Activated naive CD8-positive, alpha-beta T cell treated with anti-CD3 and anti-CD28 coated beads, Interleukin-2, amount 10 ng/mL, durations not matched to agents 7 days and 5 days (primary cell): ENCODE measurements at places on chromosomes 1 and 21. TPM values are rescaled to one million over a fixed set of nuclear protein-coding genes. Genes with fewer than 3 reads are reported as not detected.

GRCh38 chr1:92503926-92504285 lies 17.2 kb upstream of the GFI1 start:
- H3K27me3 ChIP-seq: no peaks in the 10 kb centered on the region
- peaks cover 24% of the 10 kb centered on the region for H3K4me1 ChIP-seq
- no peak overlapping the region for H3K4me3 ChIP-seq
- H3K27ac ChIP-seq: peak overlapping the region; percentile 24
- no peak for DNase-seq

DNA sequence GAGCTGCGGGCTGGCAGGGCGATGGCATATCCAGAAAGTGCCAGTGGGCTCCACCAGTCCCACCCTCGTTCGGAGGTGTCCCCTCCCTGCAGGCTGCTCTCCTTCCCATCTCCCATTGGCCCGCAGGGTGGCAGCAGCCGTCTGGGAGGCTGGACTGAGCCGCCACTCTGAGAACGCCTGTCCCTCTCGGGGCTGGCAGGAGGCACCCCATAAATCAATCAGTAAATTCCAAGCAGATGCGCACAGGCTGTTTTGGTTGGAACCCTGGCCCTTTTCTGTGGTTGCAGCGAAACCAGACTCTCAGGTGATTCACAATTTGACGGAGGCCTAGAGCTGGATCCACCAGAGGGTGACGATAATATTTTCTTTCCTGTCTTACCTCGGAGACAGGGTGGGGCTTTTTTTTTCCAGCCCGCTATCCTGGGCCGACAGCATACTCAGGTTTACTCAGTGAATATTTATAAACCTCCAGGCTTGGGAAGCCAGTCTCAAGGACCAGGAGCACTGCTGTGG lies 99.7 kb downstream of the GLIS1 start:
- H3K27ac ChIP-seq: no peak overlapping the region
- H3K27me3 ChIP-seq: peaks cover 6% of the 10 kb centered on the region
- H3K4me1 ChIP-seq: no peaks in the 10 kb centered on the region
- H3K36me3 ChIP-seq: no peaks in the 10 kb centered on the region

Gene RBBP5
- total RNA-seq: 25.5 TPM

Gene LIN28A
- not detected for total RNA-seq

Gene MMEL1
- 4.1 TPM for total RNA-seq

Gene RPTN
- total RNA-seq: not detected

GRCh38 chr1:116270316-116271057 lies 102.6 kb upstream of the ATP1A1 start:
- no peak overlapping the region for H3K27ac ChIP-seq
- H3K36me3 ChIP-seq: no peaks in the 10 kb centered on the region
- no peaks in the 10 kb centered on the region for H3K27me3 ChIP-seq
- H3K4me1 ChIP-seq: peaks cover 6% of the 10 kb centered on the region
- no peak overlapping the region for H3K4me3 ChIP-seq

DNA sequence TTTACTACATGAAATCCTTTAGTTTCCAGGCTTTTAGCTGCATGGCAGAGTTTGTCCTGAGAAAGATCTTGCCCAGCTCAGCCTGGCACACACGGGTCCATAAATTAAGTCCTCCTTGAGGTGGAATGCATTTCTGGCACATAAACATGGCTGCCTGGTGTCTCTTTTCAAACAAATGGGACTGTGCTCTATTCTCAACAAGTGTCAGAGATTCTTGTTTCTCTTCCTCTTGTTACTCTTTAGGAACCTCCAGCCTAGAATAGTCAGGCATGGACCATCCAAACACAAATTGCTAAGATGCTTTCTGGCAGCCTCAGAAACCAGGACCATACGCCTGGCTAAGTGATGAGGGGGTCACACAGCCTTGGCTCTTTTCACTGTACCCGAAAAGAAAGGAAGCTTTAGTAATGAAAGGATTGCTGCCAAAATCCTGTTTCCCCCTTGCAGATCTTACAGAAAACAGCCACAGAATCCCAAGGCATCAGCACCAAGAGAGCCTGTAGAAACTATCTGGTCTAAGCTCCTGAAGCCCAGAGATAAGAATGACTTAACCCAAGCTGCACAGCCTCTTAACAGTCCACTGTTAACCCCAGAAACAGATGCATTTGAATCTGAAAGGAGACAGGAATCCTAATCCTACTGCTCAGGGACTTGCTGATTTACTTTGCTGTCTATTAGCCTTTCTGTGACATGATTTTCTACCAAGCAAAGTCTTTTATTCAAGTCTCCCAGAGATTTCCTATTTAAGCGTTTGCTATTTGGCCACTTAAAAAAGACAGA lies 31.9 kb upstream of the NRDC start:
- H3K4me1 ChIP-seq: peaks cover 7% of the 10 kb centered on the region
- H3K27me3 ChIP-seq: peaks cover 7% of the 10 kb centered on the region

- H3K4me1 ChIP-seq: peaks cover 11% of the 10 kb centered on the region
- no peak for DNase-seq
- peaks cover 1% of the 10 kb centered on the region for H3K36me3 ChIP-seq
- no peaks in the 10 kb centered on the region for H3K27me3 ChIP-seq
- H3K27ac ChIP-seq: no peak overlapping the region
- no peak overlapping the region for H3K4me3 ChIP-seq
Observed at GRCh38 chr1:27299385-27300271, 22.3 kb upstream of the TMEM222 start.

GRCh38 chr1:23385119-23385621 lies 15.5 kb upstream of the ZNF436 start:
- no peaks in the 10 kb centered on the region for H3K27me3 ChIP-seq
- H3K4me3 ChIP-seq: no peak overlapping the region
- peaks cover 2% of the 10 kb centered on the region for H3K36me3 ChIP-seq
- no peak for DNase-seq
- peaks cover 3% of the 10 kb centered on the region for H3K4me1 ChIP-seq

GRCh38 chr1:203197625-203198024 lies 11.1 kb upstream of the CHI3L1 start:
- H3K36me3 ChIP-seq: no peaks in the 10 kb centered on the region
- H3K4me3 ChIP-seq: no peak overlapping the region
- DNase-seq: no peak
- no peak overlapping the region for H3K27ac ChIP-seq
- peaks cover 12% of the 10 kb centered on the region for H3K27me3 ChIP-seq

GRCh38 chr21:43736224-43736883 lies 17.4 kb downstream of the PDXK start:
- peak overlapping the region; percentile 43 for H3K27ac ChIP-seq
- peaks cover 16% of the 10 kb centered on the region for H3K4me1 ChIP-seq
- H3K4me3 ChIP-seq: no peak overlapping the region
- peaks cover 15% of the 10 kb centered on the region for H3K36me3 ChIP-seq
- DNase-seq: no peak

- H3K4me3 ChIP-seq: no peak overlapping the region
- H3K4me1 ChIP-seq: no peaks in the 10 kb centered on the region
Observed at GRCh38 chr21:21631961-21632360, 633.8 kb downstream of the NCAM2 start.

GRCh38 chr1:93573940-93574469 lies 107.6 kb downstream of the BCAR3 start:
- H3K27me3 ChIP-seq: no peaks in the 10 kb centered on the region
- no peak overlapping the region for H3K27ac ChIP-seq
- H3K4me1 ChIP-seq: no peaks in the 10 kb centered on the region
- H3K4me3 ChIP-seq: no peak overlapping the region
- no peak for DNase-seq
- no peaks in the 10 kb centered on the region for H3K36me3 ChIP-seq

GRCh38 chr1:15848143-15848928 lies 829 bp downstream of the SPEN start:
- peaks cover 3% of the 10 kb centered on the region for H3K36me3 ChIP-seq
- peak overlapping the region; percentile 97 for H3K27ac ChIP-seq
- DNase-seq: peak; percentile 75

DNA sequence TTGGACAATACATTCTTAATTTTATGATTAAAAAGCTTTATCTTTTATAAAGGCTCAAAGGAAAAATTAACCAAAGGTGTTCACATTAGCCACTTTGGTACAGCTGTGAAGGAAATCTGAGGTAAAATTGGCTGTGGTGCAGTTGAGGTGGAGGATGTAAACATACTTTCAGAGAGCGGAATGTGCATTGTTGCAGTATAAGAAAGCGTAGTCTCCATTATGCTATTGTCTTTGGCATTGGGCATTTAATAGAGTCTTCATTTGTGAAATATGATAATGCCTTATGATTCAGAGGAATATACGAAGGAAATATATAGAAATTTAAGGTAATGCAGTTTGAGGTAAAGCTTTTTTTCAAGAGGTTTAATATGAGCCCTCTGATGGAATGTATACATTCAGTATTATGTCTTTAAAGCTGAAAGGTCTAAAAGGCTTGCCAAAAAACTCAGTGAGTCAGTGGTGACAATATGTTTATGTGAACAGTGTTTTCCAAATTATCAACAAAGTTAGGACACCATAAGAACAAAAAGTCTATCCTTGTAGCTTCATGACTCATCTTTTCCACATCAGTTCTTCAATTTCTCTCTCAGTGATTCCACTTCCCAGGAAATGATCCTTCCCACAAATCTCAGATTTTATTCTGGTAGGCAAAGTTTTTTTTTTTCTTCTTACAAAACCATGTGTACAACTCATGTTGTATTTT lies 26.9 kb upstream of the DDR2 start:
- peaks cover 10% of the 10 kb centered on the region for H3K36me3 ChIP-seq
- DNase-seq: no peak
- no peak overlapping the region for H3K27ac ChIP-seq

- H3K4me1 ChIP-seq: peaks cover 2% of the 10 kb centered on the region
- no peak overlapping the region for H3K27ac ChIP-seq
- H3K4me3 ChIP-seq: no peak overlapping the region
- H3K27me3 ChIP-seq: peaks cover 4% of the 10 kb centered on the region
- no peak for DNase-seq
Observed at GRCh38 chr1:171213559-171214454, 28.7 kb downstream of the FMO2 start.

Gene PAPPA2
- total RNA-seq: not detected

GRCh38 chr1:183365093-183365492 lies 53.1 kb downstream of the NMNAT2 start:
- no peaks in the 10 kb centered on the region for H3K36me3 ChIP-seq
- no peak for DNase-seq
- peaks cover 13% of the 10 kb centered on the region for H3K27me3 ChIP-seq
- no peaks in the 10 kb centered on the region for H3K4me1 ChIP-seq
- no peak overlapping the region for H3K4me3 ChIP-seq

Gene ADGRB2
- total RNA-seq: 0.75 TPM

DNA sequence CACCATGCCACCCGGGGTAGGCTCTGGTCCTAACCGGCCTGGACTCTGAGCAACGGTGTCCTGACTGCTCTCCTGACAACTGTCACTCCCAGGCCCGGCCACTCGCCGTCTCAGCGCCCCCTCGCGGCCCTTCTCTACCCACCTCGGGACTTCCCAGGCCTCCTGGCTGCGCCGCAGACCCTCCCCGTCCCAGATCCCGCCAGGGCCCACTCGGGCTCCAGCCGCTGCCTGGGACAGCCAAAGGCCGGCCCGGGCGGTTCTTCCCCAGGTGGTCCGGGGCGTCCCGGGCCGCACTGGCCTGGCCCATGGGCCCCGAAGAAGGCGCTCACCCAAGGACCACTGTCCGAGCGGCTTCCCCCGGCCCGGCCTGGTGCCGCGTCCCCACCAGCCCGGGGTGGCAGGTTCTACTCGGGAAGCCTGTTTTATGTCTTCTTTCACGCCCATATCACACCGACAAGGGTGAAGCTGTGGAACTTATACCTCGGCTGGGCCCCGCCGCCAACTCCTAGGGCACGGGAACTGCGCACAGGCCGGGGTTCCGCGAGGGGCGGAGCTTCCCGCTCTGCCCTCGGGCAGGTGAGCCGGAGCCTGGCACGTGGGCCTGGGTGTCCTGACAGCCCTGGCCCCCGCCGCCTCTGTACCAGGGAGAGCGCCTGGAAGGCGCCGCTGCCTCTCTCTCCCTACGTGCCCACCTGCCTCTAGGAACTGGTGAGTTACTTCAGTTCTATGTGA lies 138.3 kb downstream of the TTLL7 start:
- peak overlapping the region; percentile 58 for H3K27ac ChIP-seq
- DNase-seq: peak; percentile 82
- peak overlapping the region; percentile 80 for H3K4me3 ChIP-seq

- DNase-seq: no peak
- peaks cover 7% of the 10 kb centered on the region for H3K27me3 ChIP-seq
- H3K27ac ChIP-seq: no peak overlapping the region
- no peaks in the 10 kb centered on the region for H3K36me3 ChIP-seq
- H3K4me1 ChIP-seq: peaks cover 6% of the 10 kb centered on the region
Observed at GRCh38 chr1:184486761-184487445, 100.1 kb downstream of the C1orf21 start.

Gene HSD3B1
- not detected for total RNA-seq

DNA sequence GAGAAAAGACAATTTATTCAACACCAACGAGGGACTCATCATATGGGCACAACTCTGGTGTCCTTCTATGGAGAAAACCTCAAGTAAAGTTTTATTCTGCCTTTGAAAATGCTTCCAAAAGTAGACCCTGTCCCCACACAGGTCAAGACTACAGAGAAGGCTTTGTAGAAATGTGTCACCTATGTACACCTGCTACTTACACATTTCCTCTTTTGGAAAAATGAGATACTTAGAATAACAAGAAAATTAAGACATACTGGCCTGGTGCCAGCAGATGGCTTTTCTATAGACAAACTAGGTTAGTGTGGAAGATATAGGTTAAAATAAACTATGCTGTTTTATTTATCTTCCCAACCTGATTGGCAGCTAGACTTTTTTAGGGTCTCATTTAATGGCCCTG lies 13.6 kb downstream of the POGK start:
- no peak for DNase-seq
- no peak overlapping the region for H3K4me3 ChIP-seq
- H3K4me1 ChIP-seq: peaks cover 5% of the 10 kb centered on the region

Gene SRGAP2C
- total RNA-seq: 31.0 TPM

DNA sequence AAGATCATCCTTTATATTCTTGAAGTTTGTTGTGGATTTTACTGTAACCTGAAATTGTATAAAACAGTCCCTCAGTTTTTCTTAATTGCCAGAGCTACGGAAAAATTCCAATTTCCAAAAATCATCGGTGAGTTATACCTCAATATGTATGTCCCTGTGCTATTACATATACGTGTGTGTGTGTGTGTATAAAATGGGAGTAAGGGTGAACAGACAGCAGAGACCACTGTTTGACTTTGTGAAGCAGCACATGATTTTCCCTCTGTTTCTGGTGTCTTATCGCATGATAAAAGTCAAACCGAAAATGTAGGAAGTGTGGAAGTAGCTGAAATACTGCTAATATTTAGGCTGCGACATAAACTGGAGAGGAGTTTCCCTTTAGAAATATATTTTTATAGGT lies 1.2 kb downstream of the OR2T1 start:
- no peak for DNase-seq
- H3K4me1 ChIP-seq: peaks cover 10% of the 10 kb centered on the region
- no peak overlapping the region for H3K27ac ChIP-seq
- H3K4me3 ChIP-seq: no peak overlapping the region

- no peaks in the 10 kb centered on the region for H3K36me3 ChIP-seq
- no peak for DNase-seq
- H3K4me3 ChIP-seq: no peak overlapping the region
- no peaks in the 10 kb centered on the region for H3K4me1 ChIP-seq
- no peak overlapping the region for H3K27ac ChIP-seq
Observed at GRCh38 chr21:39840373-39841097, 26.7 kb upstream of the PCP4 start.

DNA sequence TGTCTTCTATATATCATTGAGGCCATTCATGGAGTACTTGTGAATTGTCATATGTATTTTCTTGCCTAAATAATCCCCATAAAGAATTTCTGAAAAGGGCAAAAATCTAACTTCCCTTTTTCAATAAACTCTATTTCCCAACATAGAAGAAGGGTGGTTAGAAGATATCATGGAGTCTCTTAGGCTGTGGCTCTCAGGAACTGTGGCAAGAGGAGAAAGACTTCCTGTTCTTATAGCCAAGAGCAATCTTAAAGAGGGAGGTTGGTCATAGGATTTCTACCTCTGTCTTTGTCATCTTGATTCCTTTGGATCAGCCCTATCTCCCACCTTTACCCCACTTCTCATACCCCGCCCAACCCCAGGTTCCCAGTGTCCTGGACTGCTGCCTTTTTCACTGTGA lies 175.8 kb downstream of the TYW3 start:
- no peak overlapping the region for H3K4me3 ChIP-seq
- H3K36me3 ChIP-seq: no peaks in the 10 kb centered on the region
- H3K4me1 ChIP-seq: no peaks in the 10 kb centered on the region
- no peak overlapping the region for H3K27ac ChIP-seq
- no peaks in the 10 kb centered on the region for H3K27me3 ChIP-seq
